ENCODE measurements at places on chromosomes 7 and 10.

DNA sequence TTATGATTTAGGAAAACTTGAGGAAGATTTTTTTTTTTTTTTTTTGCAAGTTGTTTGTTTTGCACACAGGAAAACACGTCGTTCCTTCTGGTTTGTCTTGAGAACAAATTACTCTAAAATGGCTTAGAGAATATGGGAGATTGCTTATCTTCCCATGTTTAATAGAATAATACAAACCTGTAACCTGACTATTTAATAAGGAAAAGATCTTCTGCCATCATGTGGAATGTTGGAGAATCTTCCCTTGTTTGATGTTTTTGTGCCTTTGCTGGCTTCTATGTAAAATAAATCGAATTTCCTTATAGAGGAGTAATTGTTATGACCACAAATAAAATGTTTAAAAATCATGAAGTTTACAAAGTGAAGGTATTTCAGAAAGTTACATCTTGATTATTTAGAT is 818.8 kb downstream of the GATA3 start:
- DNase-seq = no peak

GRCh38 chr10:113663908-113664307 is at the start of gene NRAP:
Gene NRAP (minus strand): TSS chr10:113664041. CDS start chr10:113663882, 159 bp downstream.
- DNase-seq = no peak

GRCh38 chr7:121160150-121161008 is 168.4 kb upstream of the WNT16 start:
- DNase-seq = no peak

GRCh38 chr7:123796568-123796967 is 47.8 kb upstream of the WASL start:
- no peak for DNase-seq

DNA sequence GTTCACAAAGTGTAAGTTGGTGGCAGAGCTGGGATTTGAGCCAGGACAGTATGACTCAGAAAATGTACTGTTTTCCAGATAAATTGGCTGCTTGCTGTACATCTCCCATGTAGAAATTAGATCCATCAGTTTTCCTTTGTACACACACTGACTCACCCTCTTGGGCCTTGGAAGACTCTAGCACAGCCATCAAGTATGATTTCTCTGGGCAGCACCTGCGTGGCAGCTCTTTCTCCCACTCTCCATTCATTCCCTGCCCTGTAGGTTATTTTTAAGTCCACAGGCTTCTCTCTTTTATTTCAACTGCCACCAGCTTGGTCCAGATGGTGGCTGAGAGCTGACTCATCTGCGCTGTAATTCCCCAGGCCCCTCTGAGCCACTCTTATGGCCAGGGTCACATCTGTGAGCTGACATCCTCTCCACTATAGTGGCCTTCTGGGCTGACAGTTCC is 28.3 kb upstream of the SDK1 start:
- DNase-seq = peak; percentile 35

- DNase-seq = peak; percentile 2
These were observed at the start of the genes DYDC1 and DYDC2 for GRCh38 chr10:80356563-80356988. Gene DYDC1 (minus strand): TSS chr10:80356755. CDS start chr10:80352601, 4,154 bp downstream. Gene DYDC2 (plus strand): TSS chr10:80356781. CDS start chr10:80362444, 5,663 bp downstream.

DNA sequence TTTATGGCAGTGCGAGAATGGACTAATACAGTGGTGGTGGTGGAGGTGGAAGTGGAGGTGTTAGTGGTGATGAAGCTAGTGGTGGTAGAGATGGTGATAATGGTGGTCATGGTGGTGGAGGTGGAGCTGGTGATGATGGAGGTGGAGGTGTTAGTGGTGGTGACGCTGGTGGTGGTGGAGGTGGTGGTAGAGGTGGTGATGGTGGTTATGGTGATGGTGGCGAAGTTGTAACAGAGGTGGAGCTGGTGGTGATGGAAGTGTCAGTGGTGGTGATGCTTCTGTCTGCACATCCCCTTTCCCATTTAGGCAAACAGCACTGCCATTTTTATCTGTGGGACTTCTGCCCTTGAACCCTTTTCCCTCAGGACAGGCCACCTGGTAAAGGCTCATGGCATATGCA is 7.4 kb upstream of the PTPRN2 start:
- no peak for DNase-seq

DNA sequence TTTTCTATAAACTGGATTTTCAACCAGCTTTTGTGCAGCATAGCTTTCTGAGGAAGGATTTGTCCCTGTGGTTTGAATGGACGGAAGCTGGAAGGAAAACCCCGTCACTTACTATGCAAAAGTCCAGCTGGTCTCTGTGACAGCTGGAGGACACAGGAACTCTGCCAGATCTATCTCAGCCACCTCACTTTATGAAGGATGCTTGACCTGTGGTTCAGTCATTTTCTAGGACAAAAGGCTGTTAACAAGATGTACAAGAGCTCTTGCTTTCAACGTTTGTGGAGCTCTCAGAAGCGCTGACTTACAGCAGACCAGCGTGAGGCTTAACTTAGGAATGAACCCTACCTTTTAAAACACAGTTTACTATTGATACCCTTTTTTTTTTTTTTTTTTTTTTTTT is 90.8 kb downstream of the CREM start:
- DNase-seq = no peak

- DNase-seq = no peak
These were observed 169.3 kb upstream of the NPSR1 start for GRCh38 chr7:34488766-34489165.
